ENCODE measurements at places on chromosomes 2 and 18. TPM values are rescaled to one million over a fixed set of nuclear protein-coding genes. Genes with fewer than 3 reads are reported as not detected.

- no peaks in the 10 kb centered on the region for H3K4me1 ChIP-seq
- no peak for DNase-seq
- no peak overlapping the region for H3K27ac ChIP-seq
- no peak overlapping the region for H3K4me3 ChIP-seq
These were observed 58.6 kb downstream of the ADCYAP1 start for GRCh38 chr18:963276-963675.

- H3K4me3 ChIP-seq, result no peak overlapping the region
- no peak for DNase-seq
- H3K27me3 ChIP-seq, result no peaks in the 10 kb centered on the region
- H3K4me1 ChIP-seq, result no peaks in the 10 kb centered on the region
These were observed 226.6 kb downstream of the ANKRD30B start for GRCh38 chr18:14974576-14974975.

GRCh38 chr2:157967856-157968255 lies 91.7 kb upstream of the ACVR1 start:
- H3K27ac ChIP-seq, result no peak overlapping the region
- H3K4me1 ChIP-seq, result no peaks in the 10 kb centered on the region
- H3K36me3 ChIP-seq, result no peaks in the 10 kb centered on the region
- H3K27me3 ChIP-seq, result no peaks in the 10 kb centered on the region
- DNase-seq, result no peak

- no peaks in the 10 kb centered on the region for H3K36me3 ChIP-seq
- H3K27me3 ChIP-seq, result no peaks in the 10 kb centered on the region
- no peak for DNase-seq
- H3K4me1 ChIP-seq, result no peaks in the 10 kb centered on the region
These were observed 132.8 kb upstream of the PDE1A start for GRCh38 chr2:182559623-182560022.

- DNase-seq, result no peak
- peaks cover 21% of the 10 kb centered on the region for H3K4me1 ChIP-seq
- H3K36me3 ChIP-seq, result no peaks in the 10 kb centered on the region
- no peak overlapping the region for H3K4me3 ChIP-seq
- no peaks in the 10 kb centered on the region for H3K27me3 ChIP-seq
These were observed 3.2 kb downstream of the STK25 start for GRCh38 chr2:241505086-241505780.

DNA sequence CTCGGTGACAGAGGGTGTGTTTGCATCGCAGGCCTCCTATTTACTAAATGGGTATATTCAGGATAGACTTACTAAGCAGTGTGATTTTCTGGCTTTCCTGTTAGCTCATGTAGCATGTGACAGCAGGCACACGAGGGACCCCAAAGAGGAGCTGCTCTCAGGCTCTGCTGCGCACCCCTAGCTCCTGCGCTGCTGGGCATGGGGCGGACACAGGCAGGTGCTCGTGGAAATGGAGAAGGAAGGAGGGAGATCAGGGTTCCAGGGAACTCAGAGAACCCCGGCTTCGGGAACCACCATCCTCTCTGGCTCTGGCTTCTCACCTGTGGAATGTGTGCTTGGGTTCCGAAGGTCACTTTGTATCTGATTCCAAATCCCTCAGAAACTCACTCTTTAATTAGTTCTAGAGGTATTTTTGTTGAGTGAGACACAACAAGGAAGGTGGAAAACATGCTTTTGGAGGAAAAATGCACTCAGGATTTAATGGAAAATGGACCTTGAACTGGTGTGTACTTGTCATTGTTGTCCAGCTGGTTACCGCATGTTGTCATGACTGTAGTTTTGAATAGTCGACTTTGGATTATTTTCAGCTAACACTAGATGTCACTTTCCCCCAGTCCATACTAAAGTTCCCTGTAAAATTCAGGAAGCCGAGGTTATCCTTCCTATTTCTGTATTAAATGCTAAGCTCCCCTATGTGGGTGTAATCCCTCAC lies 3.5 kb downstream of the SNTG2 start:
- no peaks in the 10 kb centered on the region for H3K36me3 ChIP-seq
- H3K4me3 ChIP-seq, result no peak overlapping the region
- DNase-seq, result no peak
- H3K27ac ChIP-seq, result no peak overlapping the region

- H3K27me3 ChIP-seq, result no peaks in the 10 kb centered on the region
- H3K27ac ChIP-seq, result no peak overlapping the region
- no peaks in the 10 kb centered on the region for H3K36me3 ChIP-seq
- H3K4me1 ChIP-seq, result no peaks in the 10 kb centered on the region
- no peak for DNase-seq
These were observed 503.5 kb upstream of the ZEB2 start for GRCh38 chr2:145023334-145023934.

DNA sequence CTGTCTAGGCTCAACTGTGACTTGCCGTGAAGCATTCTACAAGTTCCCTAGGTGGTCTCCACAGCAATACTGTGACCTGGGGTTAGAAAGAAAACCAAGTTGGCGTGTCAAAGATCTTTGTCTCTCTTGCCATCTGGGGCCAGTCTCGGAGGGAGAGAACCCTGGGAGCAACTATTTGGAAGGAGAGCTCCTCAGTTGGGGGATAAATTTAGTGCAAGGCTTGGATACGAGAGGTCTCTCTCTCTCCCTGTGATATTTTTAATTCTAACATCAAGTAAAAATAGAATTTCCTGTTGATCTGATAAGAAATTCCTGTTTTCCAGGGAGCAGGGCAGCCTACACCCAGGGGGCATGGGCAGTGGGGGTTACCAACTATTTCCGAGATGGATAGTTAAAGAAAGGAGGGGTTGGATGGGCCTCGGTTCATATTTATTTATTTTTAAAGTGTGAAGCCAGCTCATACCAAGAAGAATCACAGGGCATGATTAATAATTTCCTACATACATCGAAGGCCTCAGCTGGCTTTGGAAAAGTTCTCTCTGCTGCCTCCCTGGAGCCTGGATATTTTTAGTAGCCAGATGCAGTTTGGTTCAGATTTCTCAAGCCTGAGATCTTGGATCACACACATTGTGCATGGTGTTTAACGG lies 62.8 kb downstream of the EHD3 start:
- no peak overlapping the region for H3K4me3 ChIP-seq
- no peaks in the 10 kb centered on the region for H3K36me3 ChIP-seq
- no peak for DNase-seq
- no peaks in the 10 kb centered on the region for H3K27me3 ChIP-seq
- no peaks in the 10 kb centered on the region for H3K4me1 ChIP-seq

- H3K36me3 ChIP-seq, result no peaks in the 10 kb centered on the region
- H3K4me1 ChIP-seq, result peaks cover 4% of the 10 kb centered on the region
- DNase-seq, result no peak
- H3K27ac ChIP-seq, result no peak overlapping the region
- H3K4me3 ChIP-seq, result no peak overlapping the region
These were observed 20.9 kb downstream of the CFLAR start for GRCh38 chr2:201136889-201137321.

GRCh38 chr2:11749646-11750349 lies 3.4 kb downstream of the LPIN1 start:
- no peaks in the 10 kb centered on the region for H3K36me3 ChIP-seq

GRCh38 chr18:3863593-3863992 lies 413.6 kb downstream of the TGIF1 start:
- DNase-seq, result no peak
- no peaks in the 10 kb centered on the region for H3K4me1 ChIP-seq
- H3K4me3 ChIP-seq, result no peak overlapping the region

GRCh38 chr2:192123847-192124246 lies 70.9 kb downstream of the TMEFF2 start:
- no peaks in the 10 kb centered on the region for H3K4me1 ChIP-seq
- H3K27me3 ChIP-seq, result no peaks in the 10 kb centered on the region
- peak; percentile 55 for DNase-seq
- no peaks in the 10 kb centered on the region for H3K36me3 ChIP-seq
- no peak overlapping the region for H3K27ac ChIP-seq

DNA sequence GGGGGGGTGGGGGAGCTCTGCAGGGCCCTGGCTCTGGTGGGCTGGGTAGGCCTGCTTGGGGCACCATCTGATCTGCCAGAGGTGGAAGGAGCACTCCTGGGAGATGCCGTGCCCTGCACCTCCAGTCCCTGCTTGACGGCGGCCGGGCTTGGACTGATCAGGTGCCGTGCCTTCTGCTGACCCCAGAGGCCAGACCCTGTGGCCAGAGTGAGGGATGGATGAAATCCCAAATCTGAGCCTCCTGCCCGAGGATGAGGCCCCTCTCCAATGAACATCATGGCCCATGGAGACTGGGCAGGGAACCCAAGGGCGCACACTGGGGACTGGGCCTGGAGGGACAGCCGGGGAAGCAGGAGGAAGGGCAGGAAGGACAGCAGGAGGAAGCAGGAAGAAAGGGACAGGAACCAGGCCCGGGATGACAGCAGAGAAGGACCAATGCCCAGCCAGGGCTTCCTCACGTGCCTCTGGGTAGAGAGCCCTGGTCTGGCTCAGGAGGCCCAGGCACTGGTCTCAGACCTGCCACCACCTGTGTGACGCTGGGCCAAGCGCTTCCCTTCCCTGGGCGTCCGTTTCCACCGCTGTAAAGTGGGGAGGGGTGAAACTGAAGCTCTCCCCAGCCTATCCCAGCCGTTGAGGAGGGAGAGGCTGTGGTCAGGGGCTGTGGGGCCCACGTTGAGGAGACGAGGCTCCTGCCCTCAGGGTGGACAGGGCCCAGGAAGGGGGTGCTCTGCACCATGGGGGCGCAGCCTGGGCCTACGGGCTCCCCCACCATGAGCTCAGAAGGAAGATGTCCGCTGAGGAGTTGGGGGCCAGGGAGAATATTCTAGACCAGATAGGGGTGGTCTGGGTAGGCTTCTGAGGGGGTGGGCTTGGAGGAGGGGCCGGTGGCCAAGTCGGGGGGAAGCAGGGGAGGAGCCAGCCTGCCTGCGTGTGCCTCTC lies 1.0 kb upstream of the GPR35 start:
- no peak for DNase-seq
- no peaks in the 10 kb centered on the region for H3K36me3 ChIP-seq
- no peak overlapping the region for H3K27ac ChIP-seq

- no peak overlapping the region for H3K27ac ChIP-seq
- no peaks in the 10 kb centered on the region for H3K36me3 ChIP-seq
- H3K4me3 ChIP-seq, result no peak overlapping the region
These were observed 35.1 kb downstream of the EVA1A start for GRCh38 chr2:75525434-75526310.

The GAD1 gene
- 12.5 TPM for total RNA-seq

The EGR4 gene
- 12.5 TPM for total RNA-seq

The MAP3K20 gene
- 30.8 TPM for total RNA-seq

The CHST9 gene
- total RNA-seq, result 20.9 TPM

The FSHR gene
- total RNA-seq, result 22.6 TPM

The IL1B gene
- 0.63 TPM for total RNA-seq

The VAPA gene
- 177 TPM for total RNA-seq

All from testis (tissue), 5 donors.